ENCODE measurements at places on chromosomes 2 and 18.

GRCh38 chr2:218166791-218167190 lies at the start of gene CXCR1:
Gene CXCR1 (minus strand): TSS chr2:218166962. CDS start chr2:218165211, 1,751 bp downstream.
- no peak for DNase-seq

DNA sequence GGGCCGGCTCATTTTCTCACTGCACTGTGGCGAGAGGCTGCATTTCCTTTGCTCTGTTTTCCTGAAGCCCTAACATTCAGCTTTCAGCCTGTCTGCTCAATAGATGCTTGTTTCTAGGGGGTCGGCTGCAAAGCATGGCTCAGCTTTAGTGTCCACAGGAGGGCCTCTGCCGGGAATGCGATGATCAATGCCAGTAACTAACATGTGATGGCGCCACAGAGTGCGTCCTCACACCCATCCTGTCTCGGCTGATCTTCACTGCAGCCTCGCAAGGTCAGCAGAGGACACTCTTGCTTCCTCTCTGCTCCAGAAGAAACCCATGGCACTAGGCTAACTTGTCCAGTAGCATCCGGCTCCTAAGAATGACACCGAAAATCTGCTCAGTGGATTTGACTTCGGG lies 156.4 kb upstream of the PXDN start:
- DNase-seq: no peak

GRCh38 chr18:25253136-25253535 lies 98.8 kb downstream of the ZNF521 start:
- DNase-seq: no peak

GRCh38 chr18:58653814-58654509 lies 17.3 kb upstream of the MALT1 start:
- no peak for DNase-seq

- DNase-seq: no peak
Observed at GRCh38 chr2:171788316-171788993, 101.2 kb downstream of the DYNC1I2 start.

- no peak for DNase-seq
Observed at GRCh38 chr2:10071595-10071994, 8.6 kb downstream of the CYS1 start.

GRCh38 chr2:216696321-216696720 lies 972 bp upstream of the IGFBP5 start:
- no peak for DNase-seq

GRCh38 chr2:8046849-8047248 lies 635.0 kb upstream of the ID2 start:
- DNase-seq: no peak

GRCh38 chr2:109053716-109054115 lies 64.7 kb upstream of the EDAR start:
- no peak for DNase-seq

- no peak for DNase-seq
Observed at GRCh38 chr18:79167526-79168190, 98.5 kb downstream of the ATP9B start.

DNA sequence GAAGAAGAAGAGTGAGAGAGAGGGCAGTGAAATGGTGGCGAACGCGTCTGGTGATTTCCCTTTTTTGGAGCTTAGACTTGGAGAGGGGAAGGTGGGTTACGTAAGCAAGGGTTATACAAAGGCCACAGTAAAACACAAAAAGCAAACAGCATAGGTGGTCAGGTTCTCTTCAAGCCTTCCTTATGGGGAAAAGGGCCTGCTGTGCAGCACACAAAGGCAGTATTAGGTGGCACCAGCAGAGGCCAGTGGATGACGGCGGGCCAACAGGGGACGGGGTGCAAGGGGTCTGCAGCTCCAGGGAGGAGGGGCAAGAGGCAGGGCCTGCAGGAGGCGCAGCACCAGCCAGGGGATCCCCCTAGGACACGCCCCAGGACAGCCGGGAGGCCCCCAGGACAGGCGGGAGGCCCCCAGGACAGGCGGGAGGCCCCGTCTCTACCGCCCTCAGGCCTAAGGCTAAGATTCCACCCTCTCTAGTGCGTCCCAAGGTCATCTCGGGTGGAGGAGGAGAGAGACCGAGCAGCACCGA lies 32.6 kb upstream of the NPC1 start:
- no peak for DNase-seq

DNA sequence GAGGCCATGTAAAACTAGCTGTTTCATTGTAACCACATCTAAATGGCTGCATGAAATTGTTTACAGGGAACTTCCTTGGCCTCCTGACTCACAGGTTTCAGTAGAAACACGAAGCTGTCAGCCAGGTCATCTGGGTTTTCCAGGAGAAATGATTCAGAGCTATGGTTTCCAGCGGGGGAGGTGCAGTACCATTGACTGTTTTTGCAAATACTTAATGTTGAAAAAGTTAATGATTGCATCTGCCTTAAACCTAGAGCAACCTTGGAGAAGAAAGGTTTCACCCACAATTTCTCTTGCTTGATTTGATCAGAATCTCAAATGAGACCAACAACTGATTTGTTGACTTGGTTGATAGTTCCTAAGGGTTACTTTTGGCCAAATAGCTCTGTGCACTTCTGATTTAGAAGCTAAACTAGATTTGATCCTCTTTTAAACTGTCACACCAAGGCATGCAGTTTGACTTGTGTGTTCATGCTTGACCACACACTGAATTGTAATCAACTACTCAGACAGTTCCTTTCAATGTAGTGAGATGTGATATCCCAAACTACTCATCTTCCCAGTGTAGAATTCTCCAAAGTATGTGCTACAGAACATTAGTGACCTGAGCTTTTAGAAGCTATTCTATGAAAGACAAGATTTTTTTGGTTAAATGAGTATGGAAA lies 193.5 kb upstream of the CHST9 start:
- no peak for DNase-seq

DNA sequence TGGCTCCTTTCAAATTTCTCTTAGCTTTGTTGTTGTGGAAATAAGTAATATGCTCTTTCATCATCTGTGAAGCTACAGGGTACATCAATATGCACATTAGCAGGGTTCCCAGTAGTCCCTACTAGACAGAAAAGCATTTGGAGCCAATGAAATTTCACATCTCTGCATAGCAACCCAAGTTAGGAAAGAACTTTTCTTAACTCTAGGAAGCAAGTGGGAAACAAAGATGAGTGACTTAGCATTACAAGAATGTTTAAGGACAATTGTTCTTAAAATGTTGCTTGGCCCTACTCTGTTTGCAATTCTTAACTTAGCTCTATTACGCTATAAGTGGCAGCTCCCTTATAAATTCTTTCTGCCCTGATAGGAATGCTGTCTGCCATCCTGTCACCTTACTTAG lies 39.6 kb downstream of the ZEB2 start:
- DNase-seq: no peak

Measured in breast epithelium (tissue), 4 donors.